Activated CD4-positive, alpha-beta memory T cell treated with anti-CD3 and anti-CD28 coated beads, Interleukin-2, amount 10 ng/mL, durations not matched to agents 7 days and 5 days (primary cell): ENCODE measurements at places on chromosomes 7 and 10.

- DNase-seq: no peak
- H3K27me3 ChIP-seq: peaks cover 3% of the 10 kb centered on the region
- H3K27ac ChIP-seq: no peak overlapping the region
Measured at GRCh38 chr10:26336979-26337378, 101.2 kb upstream of the APBB1IP start.

- no peaks in the 10 kb centered on the region for H3K27me3 ChIP-seq
- peaks cover 64% of the 10 kb centered on the region for H3K36me3 ChIP-seq
- no peak overlapping the region for H3K4me3 ChIP-seq
- DNase-seq: no peak
- no peak overlapping the region for H3K27ac ChIP-seq
Measured at GRCh38 chr10:6609625-6610024, 29.5 kb upstream of the PRKCQ start.

- peaks cover 3% of the 10 kb centered on the region for H3K36me3 ChIP-seq
- no peak for DNase-seq
- no peak overlapping the region for H3K27ac ChIP-seq
- H3K4me3 ChIP-seq: peak overlapping the region; percentile 43
- H3K27me3 ChIP-seq: no peaks in the 10 kb centered on the region
- H3K4me1 ChIP-seq: peaks cover 5% of the 10 kb centered on the region
Measured at GRCh38 chr7:98211676-98212531, 665 bp downstream of the BHLHA15 start.

GRCh38 chr10:124949543-124949942 is 7.6 kb downstream of the ZRANB1 start:
- H3K27me3 ChIP-seq: no peaks in the 10 kb centered on the region
- DNase-seq: no peak
- no peak overlapping the region for H3K4me3 ChIP-seq
- H3K36me3 ChIP-seq: peaks cover 4% of the 10 kb centered on the region

GRCh38 chr10:8066124-8066523 is 11.6 kb downstream of the GATA3 start:
- H3K36me3 ChIP-seq: peaks cover 97% of the 10 kb centered on the region
- no peak for DNase-seq
- peaks cover 96% of the 10 kb centered on the region for H3K4me1 ChIP-seq
- no peaks in the 10 kb centered on the region for H3K27me3 ChIP-seq

DNA sequence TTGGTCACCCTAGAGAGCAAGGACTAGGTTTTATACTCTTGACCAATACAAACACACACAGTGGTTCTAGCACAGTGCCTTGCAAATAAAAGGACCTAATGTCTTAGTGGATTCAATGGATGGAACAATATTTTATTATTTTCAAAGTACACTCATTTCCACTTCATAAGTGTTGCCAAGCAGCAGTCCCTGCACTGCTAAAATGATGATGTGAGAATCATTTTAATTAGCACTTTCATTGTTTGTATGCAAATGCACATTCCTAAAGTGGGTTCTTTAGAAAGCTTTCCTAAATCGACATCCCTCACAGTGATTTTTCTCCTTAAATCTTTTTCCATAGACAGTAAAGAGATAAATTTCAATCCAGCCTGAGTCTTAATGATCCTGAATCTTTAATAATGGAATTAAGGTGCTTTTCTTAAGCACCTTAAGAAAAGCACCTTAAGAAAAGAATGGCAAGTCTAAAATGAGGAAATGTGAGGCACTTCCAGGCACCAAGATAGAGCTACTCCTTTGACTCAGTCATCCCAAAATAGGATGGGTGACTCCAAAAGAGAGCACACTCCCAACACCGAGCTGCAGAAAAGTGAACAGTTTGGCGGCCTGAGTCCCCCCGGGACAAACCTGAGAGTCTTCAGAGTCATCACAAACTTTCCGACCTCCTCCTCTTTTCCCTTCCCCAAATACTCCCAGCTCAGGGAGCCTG is 84.5 kb downstream of the SORBS1 start:
- no peaks in the 10 kb centered on the region for H3K36me3 ChIP-seq
- no peaks in the 10 kb centered on the region for H3K4me1 ChIP-seq
- no peak for DNase-seq

DNA sequence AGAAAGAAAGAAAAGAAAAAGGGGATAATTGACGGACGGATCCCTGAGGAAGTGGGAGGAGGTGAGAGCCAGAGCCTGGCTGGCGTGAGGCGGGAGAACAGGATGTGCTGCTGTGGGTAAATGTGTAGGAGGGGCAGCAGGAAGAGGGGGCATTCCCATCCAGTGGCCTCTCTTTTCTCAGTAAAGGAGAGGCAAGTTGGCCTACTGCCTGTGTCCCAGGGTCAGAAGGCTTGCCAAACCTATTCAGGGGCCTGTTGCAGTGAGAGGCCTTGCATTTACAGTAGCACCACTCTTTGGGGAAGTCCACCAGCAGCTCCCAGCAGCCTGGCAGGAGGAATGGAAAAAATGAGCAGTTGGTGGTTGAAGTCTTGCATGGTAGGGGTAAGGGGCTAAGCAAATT is 26.6 kb upstream of the ASCC1 start:
- no peak for DNase-seq
- no peak overlapping the region for H3K27ac ChIP-seq
- no peak overlapping the region for H3K4me3 ChIP-seq
- no peaks in the 10 kb centered on the region for H3K27me3 ChIP-seq
- peaks cover 9% of the 10 kb centered on the region for H3K36me3 ChIP-seq

- H3K4me1 ChIP-seq: no peaks in the 10 kb centered on the region
- H3K27ac ChIP-seq: no peak overlapping the region
- no peaks in the 10 kb centered on the region for H3K27me3 ChIP-seq
- DNase-seq: no peak
- no peak overlapping the region for H3K4me3 ChIP-seq
- H3K36me3 ChIP-seq: no peaks in the 10 kb centered on the region
Measured at GRCh38 chr10:117933036-117933435, 113.7 kb downstream of the RAB11FIP2 start.

DNA sequence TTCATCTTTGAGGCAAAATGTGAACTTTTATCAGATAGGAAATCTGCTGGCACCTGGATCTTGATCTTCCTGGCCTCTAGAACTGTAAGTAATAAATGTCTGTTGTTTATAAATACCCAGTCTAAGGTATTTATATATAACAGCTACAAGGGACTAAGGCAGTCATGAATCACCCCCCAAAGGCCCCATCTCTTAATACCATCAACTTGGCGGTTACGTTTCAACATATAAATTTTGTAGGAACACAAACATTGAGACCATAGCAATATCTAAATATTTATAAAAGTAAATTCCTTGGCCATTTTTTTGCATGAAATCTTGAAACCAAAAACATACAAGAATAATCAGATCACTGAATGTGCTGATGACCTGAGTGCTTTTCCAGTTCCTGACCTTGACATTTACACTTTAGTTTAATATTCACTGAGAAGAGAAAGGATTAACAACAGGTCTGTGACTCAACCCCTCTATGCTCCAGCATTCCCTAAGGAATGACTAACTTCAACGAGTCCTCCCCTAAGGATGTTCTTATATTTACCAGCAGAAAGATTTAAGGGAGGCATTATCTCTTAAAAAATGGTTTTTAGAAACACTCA is 1438.5 kb upstream of the CELF2 start:
- H3K4me3 ChIP-seq: no peak overlapping the region
- H3K27me3 ChIP-seq: no peaks in the 10 kb centered on the region
- H3K4me1 ChIP-seq: no peaks in the 10 kb centered on the region

- no peak for DNase-seq
- H3K27me3 ChIP-seq: no peaks in the 10 kb centered on the region
- no peaks in the 10 kb centered on the region for H3K36me3 ChIP-seq
- no peaks in the 10 kb centered on the region for H3K4me1 ChIP-seq
Measured at GRCh38 chr10:5070648-5071410, 23.4 kb upstream of the AKR1C3 start.

DNA sequence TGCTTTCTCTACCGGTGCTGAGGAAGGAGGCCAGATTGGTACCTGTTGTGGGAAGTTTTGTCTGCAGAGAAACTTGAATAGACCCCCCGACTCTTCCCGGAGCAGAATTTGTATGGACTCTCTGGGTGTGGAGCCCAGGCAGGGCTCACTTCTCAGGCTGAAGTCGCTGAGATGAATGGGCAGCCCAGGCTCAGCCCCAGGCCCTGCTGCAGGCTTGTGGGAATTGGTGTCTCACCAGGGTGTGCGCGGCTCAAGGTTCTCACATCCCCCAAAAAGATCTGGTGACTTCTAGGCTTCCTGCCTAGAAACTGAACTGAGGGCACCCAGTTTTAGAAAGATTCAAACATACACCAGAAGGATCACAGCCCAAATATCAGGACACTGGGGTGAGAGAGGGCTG is 103.5 kb downstream of the NEURL1 start:
- no peaks in the 10 kb centered on the region for H3K36me3 ChIP-seq
- no peak for DNase-seq
- no peak overlapping the region for H3K4me3 ChIP-seq
- H3K27ac ChIP-seq: no peak overlapping the region
- no peaks in the 10 kb centered on the region for H3K4me1 ChIP-seq

DNA sequence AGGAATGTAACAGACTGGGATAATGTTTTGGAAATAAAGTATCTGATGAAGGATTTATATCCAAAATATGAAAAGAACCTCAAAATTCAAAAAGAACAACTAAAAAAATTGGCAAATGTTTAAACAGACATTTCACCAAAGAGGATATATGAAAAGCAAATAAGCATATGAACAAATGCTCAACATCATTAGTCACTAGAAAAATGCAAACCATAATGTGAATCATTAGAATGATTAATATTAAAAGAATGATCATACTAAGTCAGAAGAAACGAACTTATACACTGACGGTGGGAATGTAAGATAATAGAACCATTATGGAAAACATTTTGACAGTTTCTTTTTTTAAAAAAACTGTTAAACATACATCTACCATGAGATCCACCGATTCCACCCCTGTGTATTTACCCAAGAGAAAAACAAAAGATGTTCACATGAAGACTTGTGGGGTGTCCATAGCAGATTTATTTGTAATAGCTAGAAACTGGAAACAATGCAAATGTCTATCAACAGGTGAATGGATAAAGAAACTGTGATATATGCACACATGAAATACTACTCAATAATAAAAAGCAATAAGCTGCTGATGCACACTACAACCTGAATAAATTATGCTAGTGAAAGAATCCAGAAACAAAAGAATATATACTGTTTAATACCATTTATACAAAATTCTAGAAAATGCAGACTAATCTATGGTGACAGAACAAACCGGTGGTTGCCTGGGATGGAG is 35.7 kb downstream of the PRKG1 start:
- no peaks in the 10 kb centered on the region for H3K27me3 ChIP-seq
- no peaks in the 10 kb centered on the region for H3K36me3 ChIP-seq
- DNase-seq: no peak
- no peak overlapping the region for H3K4me3 ChIP-seq
- no peak overlapping the region for H3K27ac ChIP-seq
- H3K4me1 ChIP-seq: no peaks in the 10 kb centered on the region

DNA sequence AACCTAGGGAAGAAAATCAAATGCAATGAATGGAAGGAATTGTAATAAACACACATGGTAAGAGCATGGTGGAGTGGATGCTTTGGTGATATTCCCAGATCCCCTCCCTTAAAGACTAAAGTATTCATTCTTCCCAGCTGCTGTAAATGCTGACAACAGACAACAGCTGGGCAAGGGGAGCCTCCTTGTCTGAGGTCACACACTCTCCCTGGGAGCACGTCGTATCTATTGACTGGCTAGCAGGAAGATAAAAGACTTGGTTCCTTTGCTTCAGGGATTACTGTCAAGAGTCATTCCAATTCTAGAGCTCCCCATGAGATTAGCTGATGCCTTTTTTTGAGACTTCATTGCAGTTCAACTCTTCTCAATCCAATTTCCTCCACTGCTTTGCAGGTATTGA is 443.5 kb upstream of the ETV1 start:
- H3K36me3 ChIP-seq: no peaks in the 10 kb centered on the region
- no peaks in the 10 kb centered on the region for H3K27me3 ChIP-seq
- DNase-seq: no peak
- H3K27ac ChIP-seq: no peak overlapping the region

DNA sequence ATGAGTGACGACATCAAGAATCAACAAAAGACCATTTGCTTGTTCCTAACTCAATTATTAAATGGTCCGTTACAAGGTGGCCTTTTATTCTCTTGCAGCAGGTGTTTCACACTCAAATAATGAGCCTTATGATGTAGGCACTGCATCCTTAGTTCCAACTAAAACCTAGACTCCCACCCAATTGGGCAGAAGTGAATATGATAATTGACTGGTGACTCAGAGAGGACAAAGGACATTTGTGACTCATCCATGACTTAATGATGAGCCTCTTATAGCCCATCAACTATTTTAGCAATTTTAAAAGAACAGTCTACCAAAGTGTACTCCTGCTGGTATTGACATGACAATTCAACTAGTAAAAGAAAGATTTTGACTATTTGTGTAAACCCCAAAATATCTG is 1027.8 kb upstream of the PHF14 start:
- H3K4me1 ChIP-seq: no peaks in the 10 kb centered on the region
- H3K27ac ChIP-seq: no peak overlapping the region
- H3K36me3 ChIP-seq: no peaks in the 10 kb centered on the region
- no peak for DNase-seq
- no peaks in the 10 kb centered on the region for H3K27me3 ChIP-seq
- H3K4me3 ChIP-seq: no peak overlapping the region

- H3K27me3 ChIP-seq: peaks cover 26% of the 10 kb centered on the region
- H3K27ac ChIP-seq: no peak overlapping the region
- no peak overlapping the region for H3K4me3 ChIP-seq
Measured at GRCh38 chr7:136869001-136869961, 829 bp downstream of the CHRM2 start.

GRCh38 chr7:36001546-36001945 is 151.5 kb upstream of the EEPD1 start:
- no peaks in the 10 kb centered on the region for H3K36me3 ChIP-seq
- no peaks in the 10 kb centered on the region for H3K4me1 ChIP-seq
- DNase-seq: no peak
- H3K4me3 ChIP-seq: no peak overlapping the region
- no peak overlapping the region for H3K27ac ChIP-seq

DNA sequence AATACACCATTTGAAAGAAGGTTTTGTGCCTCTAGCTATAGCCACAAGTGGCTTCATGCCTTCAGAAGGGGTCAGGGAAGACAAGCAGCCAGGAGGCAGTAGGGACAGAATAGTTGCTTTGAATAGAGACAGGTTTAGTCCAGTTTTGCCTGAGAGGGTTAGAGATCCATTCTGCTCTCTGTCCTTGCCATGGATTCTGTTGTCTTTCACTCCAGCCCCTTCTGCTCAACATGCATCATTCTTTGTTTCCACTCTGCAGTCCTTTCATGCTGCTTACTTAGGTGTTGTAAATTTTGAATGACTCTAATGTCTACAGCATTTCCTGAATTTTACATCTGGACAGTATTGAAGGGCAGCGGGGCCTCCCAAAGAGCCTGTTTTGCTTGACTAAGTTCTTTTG is 60.3 kb downstream of the CNTNAP2 start:
- H3K4me1 ChIP-seq: no peaks in the 10 kb centered on the region
- no peak overlapping the region for H3K27ac ChIP-seq
- H3K4me3 ChIP-seq: no peak overlapping the region

GRCh38 chr7:76069238-76069638 is 21.3 kb downstream of the MDH2 start:
- no peak overlapping the region for H3K4me3 ChIP-seq
- H3K36me3 ChIP-seq: peaks cover 30% of the 10 kb centered on the region
- no peak overlapping the region for H3K27ac ChIP-seq
- no peaks in the 10 kb centered on the region for H3K27me3 ChIP-seq
- peaks cover 8% of the 10 kb centered on the region for H3K4me1 ChIP-seq
- DNase-seq: no peak

GRCh38 chr10:90885176-90885575 is 13.4 kb downstream of the RPP30 start:
- H3K4me3 ChIP-seq: no peak overlapping the region
- H3K27me3 ChIP-seq: no peaks in the 10 kb centered on the region
- peaks cover 33% of the 10 kb centered on the region for H3K36me3 ChIP-seq
- DNase-seq: no peak
- no peak overlapping the region for H3K27ac ChIP-seq
